ENCODE measurements at places on chromosomes 13 and 19.

GRCh38 chr19:17025991-17026658 is 485 bp downstream of the CPAMD8 start:
- DNase-seq = no peak

DNA sequence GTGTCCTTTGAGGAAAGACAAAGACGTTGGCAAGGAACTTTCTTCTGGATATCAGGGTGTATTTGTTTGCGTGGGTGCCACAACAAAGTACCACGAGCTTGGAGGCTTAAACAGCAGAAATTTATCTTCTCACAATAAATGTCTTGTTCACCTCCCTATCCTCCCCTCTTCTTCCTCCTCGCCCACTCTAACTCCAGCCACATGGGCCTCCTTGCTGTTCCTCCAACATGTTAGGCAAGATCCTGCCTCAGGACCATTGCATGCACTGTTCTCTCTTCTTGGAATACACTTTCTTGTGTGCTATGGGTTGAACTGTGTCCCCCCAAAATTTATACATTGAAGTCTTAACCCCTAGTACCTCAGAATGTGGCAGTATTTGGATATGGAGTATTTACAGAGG is 45.7 kb downstream of the VAV1 start:
- DNase-seq = no peak

GRCh38 chr19:28196101-28196500 is 1016.9 kb downstream of the UQCRFS1 start:
- DNase-seq = no peak

- peak; percentile 76 for DNase-seq
These were observed 156.6 kb downstream of the TM9SF2 start for GRCh38 chr13:99657848-99658260.

- DNase-seq = no peak
These were observed 69.8 kb upstream of the STARD13 start for GRCh38 chr13:33355201-33355895.

DNA sequence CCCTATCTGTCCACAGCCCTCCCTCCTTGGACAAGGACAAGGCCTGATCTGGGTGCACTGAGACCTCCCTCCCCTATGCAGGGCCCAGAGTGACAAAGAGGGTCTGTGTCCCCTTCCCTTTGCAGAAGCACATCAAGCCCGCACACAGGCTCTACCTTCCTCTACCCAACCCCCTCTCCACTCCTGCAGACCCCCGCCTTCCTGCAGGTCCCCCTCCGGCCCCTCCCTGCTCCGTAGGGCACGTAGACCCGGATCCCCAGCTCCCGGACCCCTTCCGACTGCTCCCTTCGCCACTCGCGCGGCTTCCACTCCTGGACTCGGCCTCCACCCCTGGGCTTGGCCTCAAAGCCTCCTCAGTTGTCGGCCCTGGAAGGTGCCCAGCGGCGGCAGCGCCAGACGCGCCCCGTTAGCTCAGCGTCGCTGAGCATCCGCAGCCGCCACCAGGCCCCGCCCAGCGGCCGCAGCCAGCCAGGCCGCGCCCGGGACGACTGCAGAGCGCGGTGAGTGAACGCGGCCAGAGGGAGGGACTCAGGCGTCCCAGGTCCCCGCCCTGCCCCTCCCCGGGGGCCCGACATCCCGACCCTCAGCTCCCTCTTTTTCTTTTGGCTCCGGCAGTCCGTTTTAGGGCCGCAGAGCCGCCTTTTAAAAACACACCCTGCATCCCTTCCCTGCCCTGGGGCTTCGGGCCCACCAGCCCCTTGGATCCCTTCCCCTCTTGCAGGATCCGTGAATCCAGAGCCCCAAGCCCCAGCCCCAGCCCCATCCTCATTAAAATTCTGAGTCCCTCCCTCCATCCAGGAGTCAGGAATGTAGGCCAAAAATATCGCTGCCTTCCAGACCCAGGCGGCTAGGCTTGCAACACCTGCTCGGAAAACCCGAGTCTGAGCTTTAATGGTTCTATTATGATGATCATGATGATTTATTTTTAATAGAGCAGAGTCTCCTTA is 1.5 kb upstream of the MYADM start:
- no peak for DNase-seq

DNA sequence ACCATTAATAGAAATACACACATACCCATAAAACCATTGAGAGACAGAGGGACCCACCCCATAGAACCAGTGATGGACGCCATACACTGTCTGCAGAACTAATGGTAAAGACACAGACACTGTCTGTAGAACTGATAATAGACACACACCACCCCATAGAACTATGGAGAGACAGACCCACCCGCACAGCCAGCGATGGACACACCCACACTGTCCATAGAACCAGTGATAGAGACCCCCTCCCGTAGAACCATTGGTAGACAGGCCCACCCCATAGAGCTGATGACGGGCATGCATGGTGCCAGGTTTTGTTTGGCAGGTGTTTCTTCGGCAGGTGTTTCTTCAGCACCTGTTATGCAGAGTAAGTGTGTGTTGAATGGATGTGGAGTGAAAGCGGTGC is 88.3 kb upstream of the TEX29 start:
- no peak for DNase-seq

GRCh38 chr19:7612282-7613274 is 16.8 kb downstream of the XAB2 start:
- DNase-seq = no peak

- DNase-seq = peak; percentile 63
These were observed 2.9 kb upstream of the FRY start for GRCh38 chr13:32028711-32029110.

DNA sequence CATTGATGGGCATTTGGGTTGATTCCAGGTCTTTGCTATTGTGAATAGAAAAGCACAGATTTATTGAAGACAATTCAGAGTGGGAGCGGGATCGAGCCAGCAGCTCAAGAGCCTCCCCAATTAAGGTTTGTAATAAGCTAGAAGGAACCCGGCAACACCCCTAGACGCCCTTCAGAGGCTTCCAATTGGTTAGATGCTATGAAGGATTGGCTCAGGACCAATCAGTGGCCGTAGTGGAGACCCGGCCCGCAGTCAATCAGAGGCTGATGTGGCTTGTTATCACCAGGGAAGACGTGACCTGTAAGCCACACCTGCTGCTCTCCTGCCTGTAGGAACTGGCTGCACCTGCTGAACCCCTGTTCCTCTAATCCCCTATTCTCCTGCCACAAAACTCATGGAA is 14.6 kb downstream of the SIGLEC11 start:
- no peak for DNase-seq

DNA sequence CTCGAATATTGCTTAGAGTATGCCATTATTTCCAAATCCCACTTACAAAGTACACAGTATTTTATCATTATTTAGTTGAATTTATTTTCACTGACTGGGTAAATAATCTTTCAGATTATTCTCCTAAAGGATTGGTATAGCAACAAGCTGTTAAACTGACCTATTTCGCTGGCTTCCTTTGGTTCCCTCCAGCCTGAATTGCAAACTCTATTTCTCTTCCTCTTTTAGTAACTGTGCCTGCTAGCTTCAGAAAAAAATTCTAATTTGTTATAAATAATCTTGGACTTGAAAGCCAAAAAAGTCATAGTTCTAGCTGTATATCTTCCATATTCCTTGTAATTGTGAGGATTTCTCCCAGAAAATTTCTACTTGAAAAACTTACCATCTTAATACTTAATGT is 15.0 kb upstream of the CCNA1 start:
- DNase-seq = no peak

GRCh38 chr19:10701955-10702525 is 801 bp downstream of the QTRT1 start:
- peak; percentile 59 for DNase-seq

DNA sequence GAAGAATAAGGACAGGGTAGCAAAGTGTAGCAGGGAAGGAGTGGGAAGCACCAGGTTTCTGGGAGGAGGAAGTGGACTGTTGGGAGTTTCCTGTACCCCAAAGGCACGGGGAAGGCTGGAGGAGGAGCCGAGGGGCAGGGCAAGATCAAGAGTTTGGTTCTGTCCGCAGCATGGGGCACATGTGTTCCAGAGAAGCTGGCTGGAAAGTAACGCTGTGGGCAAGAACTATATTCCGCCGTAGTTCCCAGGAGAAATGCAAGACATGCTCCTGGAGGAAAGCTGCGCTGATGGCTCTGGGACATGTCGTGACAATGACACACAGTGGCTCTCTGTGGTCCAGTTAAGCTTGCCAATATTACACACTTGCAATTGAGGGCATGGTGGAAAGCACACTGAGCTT is 51.7 kb upstream of the KPNA3 start:
- no peak for DNase-seq

DNA sequence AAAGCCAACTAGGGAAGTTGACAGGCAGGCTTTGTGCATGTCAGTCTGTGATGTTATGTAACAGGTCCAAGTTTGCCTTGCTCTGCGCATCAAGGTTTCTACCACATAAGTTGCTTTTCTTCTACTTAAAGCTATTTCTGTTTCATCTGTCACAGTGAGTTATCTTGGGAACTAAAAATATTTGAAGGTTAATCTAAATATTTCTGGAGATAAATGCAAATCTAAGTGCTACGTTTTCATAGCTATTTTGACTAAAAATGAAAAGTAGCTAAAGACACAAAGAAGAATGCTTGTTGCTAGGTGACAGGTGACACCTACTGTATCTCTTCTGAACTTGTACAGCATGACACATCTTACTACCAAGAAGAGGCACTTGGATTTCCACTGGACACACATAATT is 135.6 kb downstream of the KLF12 start:
- no peak for DNase-seq

- no peak for DNase-seq
These were observed 1.2 kb downstream of the PPM1N start for GRCh38 chr19:45499196-45500180.

DNA sequence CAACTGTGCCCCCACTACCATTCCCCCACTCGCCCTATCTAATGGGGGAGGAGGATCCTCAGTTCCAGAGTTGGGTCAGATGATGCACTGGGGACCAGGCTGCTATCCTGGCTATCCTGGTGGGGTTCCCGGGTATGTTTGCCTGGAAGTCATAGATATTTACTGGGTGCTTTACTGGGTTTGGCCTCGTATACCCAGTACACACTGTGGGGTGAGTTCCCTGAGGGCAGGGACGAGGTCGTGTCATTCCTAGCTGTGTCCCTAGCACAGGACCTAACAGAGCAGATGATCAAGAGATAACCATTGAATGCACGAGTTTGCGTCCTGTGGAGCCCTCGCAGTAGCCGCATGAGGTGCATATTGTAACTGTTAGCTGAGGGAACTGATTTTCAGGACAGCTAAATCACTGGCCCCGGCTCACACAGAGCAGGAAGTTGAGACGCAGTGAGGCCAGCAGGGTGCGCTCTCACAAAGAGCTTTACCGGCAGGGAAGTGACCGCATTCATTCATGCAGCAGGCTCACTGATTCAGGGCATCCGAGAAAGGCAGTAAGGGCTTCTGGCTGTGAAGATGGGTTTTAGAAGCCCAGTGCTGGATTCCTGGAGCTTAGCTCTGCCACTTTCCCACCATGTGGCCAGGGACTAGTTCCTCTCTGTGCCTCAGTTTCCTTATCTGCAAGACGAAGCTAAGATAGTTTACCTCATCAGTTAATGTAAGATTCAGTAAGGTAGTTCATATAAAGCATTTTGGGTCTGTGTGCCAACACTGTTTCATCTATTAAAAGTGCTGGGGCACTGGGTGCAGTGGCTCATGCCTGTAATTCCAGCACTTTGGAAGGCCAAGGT is 6.0 kb downstream of the RUVBL2 start:
- DNase-seq = no peak

GRCh38 chr13:47100214-47100853 is 203.5 kb upstream of the HTR2A start:
- no peak for DNase-seq

GRCh38 chr13:46679369-46680120 is 117.4 kb downstream of the ESD start:
- no peak for DNase-seq

DNA sequence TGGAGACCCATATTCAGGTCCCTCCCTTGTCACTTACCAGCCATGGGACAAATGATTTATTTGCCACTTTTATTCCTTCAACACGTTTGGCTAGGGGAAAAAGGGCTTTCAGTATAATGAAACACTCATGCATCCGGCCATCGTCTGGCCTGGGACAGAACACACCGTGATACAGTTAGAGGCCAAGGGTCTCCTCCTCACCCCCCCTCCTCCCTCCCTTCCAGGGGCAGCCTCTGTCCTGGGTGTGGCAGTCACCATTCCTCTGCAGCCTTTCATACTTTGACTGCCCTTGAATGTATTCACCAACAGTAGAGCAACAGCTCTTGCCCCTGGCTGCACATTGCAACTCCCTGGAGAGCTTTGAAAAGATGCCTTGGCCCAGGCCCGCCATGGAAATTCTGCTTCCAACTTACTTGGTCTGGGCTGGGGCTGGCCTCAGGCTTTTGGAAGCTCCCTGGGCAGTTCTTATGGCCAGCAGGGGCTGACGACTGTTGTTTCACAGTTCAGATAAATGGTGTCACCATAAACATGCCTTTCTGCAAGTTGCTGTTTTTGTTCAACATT is 3.0 kb downstream of the PAK4 start:
- DNase-seq = no peak

DNA sequence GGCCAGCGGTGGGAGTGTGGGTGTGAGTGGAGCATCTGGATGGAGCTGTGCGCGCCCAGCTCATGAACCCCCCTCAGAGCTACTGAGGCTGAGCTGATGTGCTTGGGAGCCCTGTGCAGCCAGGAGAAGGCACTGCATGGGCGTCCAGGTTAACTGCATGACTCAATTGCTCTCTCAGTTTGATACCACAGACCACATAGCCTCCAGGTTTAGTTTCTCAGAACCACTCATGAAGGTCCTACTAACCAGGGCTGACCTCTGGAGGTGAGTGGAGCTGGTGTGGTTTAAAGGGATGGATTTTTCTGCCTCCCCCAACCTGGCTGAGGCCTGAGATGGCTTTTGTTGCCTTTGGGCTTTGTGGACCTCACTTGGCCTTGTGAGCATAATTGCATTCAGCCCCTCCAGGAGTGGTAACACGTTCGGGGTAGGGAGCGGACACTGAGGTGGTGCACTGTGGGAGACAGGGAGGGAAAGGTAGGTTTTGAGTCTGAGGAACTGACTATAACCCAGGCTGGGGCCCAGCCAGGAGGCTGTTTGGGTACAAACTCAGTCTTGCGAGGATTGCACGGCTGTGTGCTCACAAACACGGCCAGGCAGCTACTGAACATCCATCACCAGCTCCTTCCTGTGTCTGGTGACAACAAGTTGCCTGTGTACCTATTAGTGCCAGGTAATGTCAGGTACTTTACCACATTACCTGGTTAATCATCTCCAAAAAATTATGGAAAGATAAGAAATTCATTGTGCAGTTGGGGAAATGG is 97.5 kb downstream of the RGCC start:
- DNase-seq = no peak

DNA sequence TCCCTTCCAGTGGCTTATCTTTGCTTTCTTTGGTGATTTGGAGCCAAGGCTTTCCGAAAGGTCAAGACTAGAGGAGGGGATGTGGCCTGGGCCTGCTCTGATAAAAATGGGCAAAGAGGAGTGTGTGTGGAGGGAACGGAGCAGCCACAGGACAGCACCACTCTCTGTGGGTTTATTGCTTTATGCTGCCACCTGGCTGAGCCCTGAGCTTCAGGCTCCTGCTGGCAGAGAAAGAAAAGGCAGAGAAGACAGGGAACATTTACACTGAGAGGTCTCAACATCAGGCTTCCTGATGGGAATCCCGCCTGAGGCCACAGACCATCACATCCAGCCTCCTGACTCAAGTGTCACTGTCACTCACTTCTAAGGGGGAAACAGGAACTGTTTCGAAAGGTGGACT is 9.2 kb upstream of the GSX1 start:
- DNase-seq = peak; percentile 14

Measured in NCI-H1092 treated with DMSO at 0.1 percent for 48 hours (cell line).